ENCODE measurements at places on chromosomes 3 and 15. TPM values are rescaled to one million over a fixed set of nuclear protein-coding genes. Genes with fewer than 3 reads are reported as not detected.

CACNA1D gene
- total RNA-seq = 12.7 TPM

GOLGA6A gene
- not detected for total RNA-seq

TRIM71 gene
- not detected for total RNA-seq

- DNase-seq = no peak
Measured at GRCh38 chr3:152299249-152299976, 30.7 kb downstream of the MBNL1 start.

GRCh38 chr3:71926262-71926600, 141.3 kb upstream of the PROK2 start:
- DNase-seq = peak; percentile 50

Data from transverse colon (tissue), 4 donors.